Germinal center (tissue), 1 donor: ENCODE measurements at places on chromosomes 2 and 18.
A peak's percentile ranks its signal among the peaks of the same experiment; 100 is the strongest.

DNA sequence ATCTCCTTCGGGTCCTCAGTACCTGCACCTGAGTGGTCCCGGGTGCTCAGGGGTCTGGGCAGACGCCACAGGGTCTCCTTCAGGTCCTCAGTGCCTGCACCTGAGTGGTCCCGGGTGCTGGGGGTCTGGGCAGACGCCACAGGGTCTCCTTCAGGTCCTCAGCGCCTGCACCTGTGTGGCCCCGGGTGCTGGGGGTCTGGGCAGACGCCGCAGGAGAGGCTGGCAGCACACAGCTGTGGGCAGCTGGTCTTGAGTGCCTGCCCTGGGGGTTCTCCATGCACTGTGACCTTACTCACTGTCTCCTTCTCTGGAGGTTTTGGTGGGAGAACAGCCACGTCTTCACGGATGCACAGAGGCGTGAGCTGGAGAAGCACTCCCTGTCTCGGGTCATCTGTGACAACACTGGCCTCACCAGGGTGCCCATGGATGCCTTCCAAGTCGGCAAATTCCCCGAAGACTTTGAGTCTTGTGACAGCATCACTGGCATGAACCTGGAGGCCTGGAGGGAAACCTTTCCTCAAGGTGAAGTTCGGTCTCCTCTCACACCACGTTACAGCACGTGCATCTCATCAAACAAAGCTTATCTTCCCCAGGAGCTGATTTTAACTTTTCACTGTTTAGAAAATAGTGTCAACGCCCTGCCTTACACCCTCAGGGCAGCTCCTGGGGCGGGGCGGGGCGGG lies 82.6 kb downstream of the TPO start:
- no peak for DNase-seq

DNA sequence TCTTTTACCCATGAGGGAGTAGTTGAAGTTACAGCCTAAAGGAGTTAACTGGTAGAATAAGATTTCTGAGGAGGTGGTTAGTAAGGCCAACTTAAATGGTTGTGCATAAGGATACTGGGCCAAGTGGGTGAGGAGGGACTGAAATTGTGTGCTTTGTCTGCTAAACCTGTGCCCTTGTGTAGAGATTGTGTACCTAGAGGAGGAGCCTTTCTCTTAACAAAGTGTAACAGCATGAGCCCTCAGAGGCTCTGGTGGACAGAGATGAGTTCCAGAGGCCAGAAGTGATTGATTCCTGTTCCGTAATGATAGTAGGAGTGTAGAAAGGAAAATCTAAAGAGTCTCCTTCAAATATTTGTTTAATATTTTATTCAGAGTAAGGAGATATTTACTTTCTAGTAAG lies 42.9 kb downstream of the OTX1 start:
- no peak for DNase-seq

DNA sequence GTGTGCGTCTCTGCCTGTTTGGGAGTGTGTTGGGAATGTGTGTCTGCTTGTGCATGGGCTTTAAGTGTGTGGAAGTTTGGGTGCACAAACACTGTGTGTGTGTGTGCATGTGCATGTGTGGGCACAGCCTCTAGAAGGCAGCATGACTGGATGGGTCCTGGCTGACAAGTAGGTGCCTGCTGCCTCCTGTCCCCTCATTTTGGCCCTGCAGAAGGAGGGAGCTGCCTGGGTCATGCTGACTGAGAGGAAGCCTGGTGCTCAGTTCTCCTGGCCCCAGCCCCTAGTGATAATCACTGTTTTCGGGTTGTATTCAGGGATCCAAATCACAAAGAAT lies 34.1 kb downstream of the GLI2 start:
- no peak for DNase-seq

GRCh38 chr2:123624816-123625215 lies 400.3 kb upstream of the CNTNAP5 start:
- DNase-seq: no peak

GRCh38 chr2:216425008-216425787 lies 12.9 kb downstream of the SMARCAL1 start:
- no peak for DNase-seq

GRCh38 chr2:26068602-26069298 lies 34.9 kb downstream of the RAB10 start:
- no peak for DNase-seq

- no peak for DNase-seq
Observed at GRCh38 chr18:9810994-9811705, 74.6 kb upstream of the TXNDC2 start.

- DNase-seq: no peak
Observed at GRCh38 chr18:49431165-49431962, 29.1 kb downstream of the DYM start.

- no peak for DNase-seq
Observed at GRCh38 chr2:75002007-75002406, 43.6 kb downstream of the POLE4 start.

- DNase-seq: no peak
Observed at GRCh38 chr2:66634784-66635183, 199.9 kb downstream of the MEIS1 start.

DNA sequence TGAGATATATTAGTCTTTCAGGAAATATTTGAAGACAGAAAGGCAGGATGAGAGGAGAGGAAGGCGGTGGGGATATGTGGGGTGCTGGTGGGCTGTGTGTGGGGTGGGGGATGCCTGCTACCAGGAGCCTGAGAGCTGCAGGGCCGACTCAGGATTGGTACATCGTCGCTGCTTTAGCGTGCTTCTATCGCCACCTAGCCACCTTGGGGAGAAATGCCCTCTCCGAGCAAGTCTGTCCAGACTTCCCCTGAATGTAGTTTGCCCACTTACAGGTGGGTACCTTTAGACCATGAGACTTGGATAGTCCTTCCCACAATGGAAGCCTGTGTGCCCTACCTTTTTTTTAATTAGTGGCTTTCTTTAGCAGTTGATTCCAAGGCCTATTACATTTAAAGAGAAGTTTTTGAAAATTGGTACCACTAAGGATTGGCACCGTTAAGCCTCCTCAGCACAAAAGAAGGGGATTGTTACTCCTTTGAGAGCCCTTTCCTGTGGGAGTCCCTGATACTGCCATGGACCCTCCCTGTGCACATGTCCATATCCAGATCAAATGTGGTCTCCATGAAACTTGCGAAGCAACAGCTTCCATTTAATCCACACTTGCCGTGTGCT lies 114.1 kb upstream of the NDUFV2 start:
- DNase-seq: peak; percentile 51

DNA sequence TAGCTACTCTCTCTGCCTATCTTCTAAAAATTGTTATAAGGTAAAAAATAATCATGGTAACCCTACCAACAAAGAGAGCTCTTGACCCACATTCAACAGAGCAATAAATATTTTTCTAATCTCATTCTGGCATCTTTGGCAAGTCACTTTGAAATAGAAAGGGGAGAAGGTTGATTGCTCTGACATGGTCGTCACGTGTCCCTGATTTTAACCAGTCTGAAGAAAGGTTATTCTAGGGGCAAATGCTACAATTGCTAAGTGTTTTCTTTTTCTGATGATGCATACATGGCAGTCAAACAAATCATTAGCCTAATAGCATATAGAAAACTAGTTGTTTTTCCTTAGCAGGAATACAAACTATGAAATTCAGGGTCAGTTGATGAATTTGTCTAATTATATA lies 153.3 kb upstream of the MAP3K20 start:
- DNase-seq: no peak

- DNase-seq: peak; percentile 45
Observed at GRCh38 chr2:132547090-132547687, 122.8 kb downstream of the LYPD1 start.

GRCh38 chr2:108069515-108070310 lies 83.4 kb downstream of the SLC5A7 start:
- DNase-seq: no peak

- DNase-seq: no peak
Observed at GRCh38 chr18:48785736-48786454, 164.9 kb downstream of the SMAD7 start.

DNA sequence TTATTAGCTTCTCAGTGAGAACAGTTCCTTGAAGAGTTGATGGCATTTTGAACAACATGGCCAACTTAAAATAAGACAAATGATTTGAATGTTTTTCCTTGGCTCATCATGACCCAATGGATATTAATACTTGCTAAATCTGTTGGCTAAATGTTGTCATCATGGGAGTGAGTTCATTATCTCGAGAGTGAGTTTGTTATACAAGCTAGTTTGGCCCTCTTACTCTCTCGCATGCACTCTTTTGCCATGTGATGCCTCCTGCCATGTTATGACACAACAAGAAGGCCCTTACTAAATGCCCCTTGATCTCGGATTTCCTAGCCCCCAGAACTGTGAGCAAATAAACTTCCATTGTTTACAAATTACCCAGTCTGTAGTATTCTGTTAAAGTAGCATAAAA lies 22.9 kb upstream of the SANBR start:
- no peak for DNase-seq

GRCh38 chr2:233477548-233478433 lies 88.8 kb downstream of the USP40 start:
- DNase-seq: no peak

DNA sequence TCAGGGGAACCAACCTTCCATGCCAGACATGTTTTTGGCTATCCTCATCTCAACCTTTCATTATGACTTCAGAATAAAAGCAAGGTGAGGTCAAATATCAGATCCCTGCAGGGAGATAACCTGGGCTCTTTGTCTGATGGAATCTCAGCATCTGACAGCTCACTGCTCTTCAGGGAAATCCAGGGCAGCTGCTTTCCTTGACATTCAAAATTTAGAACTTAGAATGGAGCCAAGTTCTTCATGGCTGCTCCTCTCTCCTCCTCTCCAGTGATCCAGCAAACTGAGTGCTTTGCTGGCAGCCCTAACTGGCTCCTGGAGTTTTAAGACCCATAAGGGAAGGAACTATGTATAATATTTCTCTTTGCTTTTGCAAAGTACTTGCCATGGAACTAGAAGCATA lies 716.3 kb downstream of the TSN start:
- no peak for DNase-seq

DNA sequence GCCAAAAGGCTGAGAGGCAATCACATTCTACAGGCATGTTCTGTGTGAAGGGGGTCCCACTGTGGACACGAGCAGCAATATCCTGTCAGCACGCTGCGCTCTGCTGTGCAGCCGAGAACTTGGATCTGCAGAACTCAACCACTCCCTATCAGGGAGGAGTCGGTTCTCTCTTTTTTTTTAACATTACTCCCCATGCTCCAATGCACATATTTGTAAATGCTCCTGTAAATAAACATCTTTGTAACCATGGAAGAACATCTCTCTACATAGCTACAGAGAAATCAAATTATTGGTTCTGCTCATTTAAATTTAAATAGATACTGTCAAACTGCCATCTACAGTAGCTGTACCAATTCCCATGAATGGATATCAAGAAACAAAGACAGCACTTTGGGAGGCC lies 3.0 kb upstream of the ANKRD23 start:
- DNase-seq: no peak

DNA sequence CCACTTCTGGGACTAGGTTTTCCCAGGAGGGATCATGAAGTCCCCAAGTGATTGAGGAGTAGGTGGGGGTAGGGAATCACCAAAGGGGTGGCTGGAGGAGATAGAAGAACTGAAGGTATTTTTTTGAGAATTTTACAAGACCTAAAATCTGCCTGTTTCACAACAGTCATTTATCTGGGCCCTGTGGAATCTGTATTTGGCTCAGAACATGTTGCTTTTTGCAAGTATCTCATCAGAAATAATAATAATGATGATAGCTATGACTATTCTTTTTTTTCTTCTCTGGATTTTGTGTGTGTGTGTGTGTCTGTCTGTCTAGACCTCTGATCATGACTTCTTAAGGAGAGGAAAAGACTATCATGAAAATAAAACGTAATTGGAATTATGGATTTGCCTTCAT lies 13.9 kb downstream of the STON1 start:
- no peak for DNase-seq

GRCh38 chr18:41326311-41326710 lies 628.7 kb upstream of the PIK3C3 start:
- no peak for DNase-seq

GRCh38 chr18:29711932-29712331 lies 1330.6 kb downstream of the DSC3 start:
- no peak for DNase-seq

- no peak for DNase-seq
Observed at GRCh38 chr2:173972165-173972564, 7.0 kb upstream of the SP3 start.

DNA sequence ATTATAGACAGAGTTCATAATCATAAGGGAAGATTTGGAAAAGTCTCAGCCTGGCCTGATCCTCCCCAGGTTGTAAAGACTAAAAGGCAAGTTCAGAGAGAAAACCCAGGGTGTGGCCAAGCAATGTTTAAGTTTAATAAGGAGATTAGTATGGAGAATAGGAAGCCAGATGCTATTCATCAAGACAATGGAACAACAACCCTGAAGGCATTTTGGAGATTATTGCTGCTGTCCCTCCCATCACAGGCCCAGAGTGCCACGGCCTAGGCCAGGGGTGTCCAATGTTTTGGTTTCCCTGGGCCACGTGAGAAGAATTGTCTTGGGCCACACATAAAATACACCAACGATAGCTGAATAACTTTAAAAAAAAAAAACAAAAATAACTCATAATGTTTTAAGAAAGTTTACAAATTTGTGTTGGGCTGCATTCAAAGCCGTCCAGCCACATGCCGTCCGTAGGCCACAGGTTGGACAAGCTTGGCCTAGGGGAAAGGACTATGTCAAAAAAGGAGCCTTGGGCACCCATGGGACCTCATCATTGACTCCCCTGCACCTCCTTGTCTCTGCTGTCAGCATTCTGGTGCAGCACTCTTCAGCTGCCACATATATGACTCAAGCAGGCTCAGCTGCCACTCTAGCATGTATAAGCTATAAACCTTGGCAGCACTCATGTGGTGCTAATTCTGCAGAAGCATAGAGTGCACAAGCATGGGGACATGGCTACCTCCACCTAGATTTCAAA lies 20.8 kb downstream of the DPP4 start:
- no peak for DNase-seq

- no peak for DNase-seq
Observed at GRCh38 chr2:32678825-32679224, 51.0 kb downstream of the TTC27 start.

DNA sequence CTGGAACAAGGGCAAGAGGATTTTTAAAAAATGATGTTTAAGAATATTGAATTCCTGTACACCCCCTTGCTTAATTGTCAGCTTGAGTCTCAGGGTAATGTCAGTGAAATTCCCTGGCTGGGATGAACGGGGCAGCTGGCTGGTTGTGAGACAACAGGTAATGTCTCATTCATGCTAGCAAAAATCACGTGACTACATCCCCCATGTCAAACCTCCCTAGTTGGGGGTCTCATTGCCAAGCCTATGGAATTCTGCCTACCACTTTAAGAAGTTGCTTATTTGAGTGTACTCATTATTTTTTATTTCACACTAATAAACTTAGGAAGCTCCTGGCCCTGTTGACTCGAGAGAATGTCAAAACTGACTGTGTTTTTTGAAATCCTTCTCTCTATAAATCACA lies 218.3 kb downstream of the ICOS start:
- no peak for DNase-seq
